Natural killer cell treated with Interleukin-12 subunit alpha and Interleukin-12 subunit beta and Interleukin-15 and Interleukin-18, amount 100 ng/mL, for 72 hours (primary cell): ENCODE measurements at places on chromosomes 7 and 10. TPM values are rescaled to one million over a fixed set of nuclear protein-coding genes. Genes with fewer than 3 reads are reported as not detected.

TMEM140 gene
- total RNA-seq: 17.4 TPM

NPFFR1 gene
- total RNA-seq: 0.02 TPM

AQP1 gene
- total RNA-seq: 0.14 TPM

LBX1 gene
- total RNA-seq: not detected
